Activated CD4-positive, alpha-beta T cell treated with anti-CD3 and anti-CD28 coated beads, Interleukin-2, amount 10 ng/mL, durations not matched to agents 7 days and 5 days (primary cell): ENCODE measurements at places on chromosomes 6 and 20. TPM values are rescaled to one million over a fixed set of nuclear protein-coding genes. Genes with fewer than 3 reads are reported as not detected.

Gene TRIM40
- total RNA-seq, result not detected

Gene CCN5
- not detected for total RNA-seq

Gene HRH3
- not detected for total RNA-seq

Gene SESN1
- total RNA-seq, result 21.6 TPM

Gene UBE2C
- total RNA-seq, result 232 TPM

Gene GLP1R
- total RNA-seq, result not detected

Gene SMOC2
- total RNA-seq, result not detected

Gene CDH4
- total RNA-seq, result not detected

Gene LTB
- total RNA-seq, result 747 TPM
